ENCODE measurements at places on chromosomes 1 and 21.

GRCh38 chr1:217861658-217862057, 230.5 kb downstream of the SPATA17 start:
- no peak for DNase-seq

GRCh38 chr1:154747740-154748404, 122.2 kb downstream of the KCNN3 start:
- peak; percentile 63 for DNase-seq

DNA sequence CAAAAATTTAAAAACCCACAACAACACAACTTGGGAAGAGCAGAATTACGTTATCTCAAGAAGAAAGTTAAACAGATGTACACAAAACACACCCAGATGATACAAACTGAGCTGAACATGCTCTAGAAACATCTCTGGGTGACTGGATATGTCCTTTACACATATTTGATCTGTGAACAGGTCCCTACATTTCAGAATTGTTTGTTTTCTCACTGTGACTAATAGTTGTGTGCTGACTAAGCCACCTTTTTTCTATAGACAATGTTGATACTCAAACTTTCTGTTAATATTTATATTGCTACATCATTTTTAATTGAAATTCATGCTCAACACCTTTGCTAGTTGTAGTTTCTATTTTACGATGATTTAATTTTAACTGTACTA, 1.0 kb upstream of the F11R start:
- no peak for DNase-seq

DNA sequence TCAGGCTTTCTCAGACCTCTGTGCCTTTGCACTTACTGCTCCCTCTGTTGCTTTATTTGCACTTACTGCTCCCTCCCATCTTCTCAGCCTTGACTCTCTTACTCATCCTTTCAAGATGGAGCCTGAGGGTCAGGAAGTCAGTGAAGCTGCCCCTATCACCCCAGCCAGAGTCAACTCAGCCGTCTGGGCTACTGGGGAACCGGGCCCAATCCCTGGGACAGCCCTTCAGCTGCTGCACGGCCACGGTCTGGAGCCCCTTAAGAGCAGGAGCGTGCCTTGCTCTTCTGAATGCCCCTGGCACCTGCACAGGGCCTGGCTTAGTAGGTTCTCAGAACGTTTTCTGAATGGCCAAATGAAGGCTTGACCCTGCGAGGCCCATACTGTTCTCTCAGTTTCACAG, 244.4 kb downstream of the FOXD2 start:
- DNase-seq, result no peak

DNA sequence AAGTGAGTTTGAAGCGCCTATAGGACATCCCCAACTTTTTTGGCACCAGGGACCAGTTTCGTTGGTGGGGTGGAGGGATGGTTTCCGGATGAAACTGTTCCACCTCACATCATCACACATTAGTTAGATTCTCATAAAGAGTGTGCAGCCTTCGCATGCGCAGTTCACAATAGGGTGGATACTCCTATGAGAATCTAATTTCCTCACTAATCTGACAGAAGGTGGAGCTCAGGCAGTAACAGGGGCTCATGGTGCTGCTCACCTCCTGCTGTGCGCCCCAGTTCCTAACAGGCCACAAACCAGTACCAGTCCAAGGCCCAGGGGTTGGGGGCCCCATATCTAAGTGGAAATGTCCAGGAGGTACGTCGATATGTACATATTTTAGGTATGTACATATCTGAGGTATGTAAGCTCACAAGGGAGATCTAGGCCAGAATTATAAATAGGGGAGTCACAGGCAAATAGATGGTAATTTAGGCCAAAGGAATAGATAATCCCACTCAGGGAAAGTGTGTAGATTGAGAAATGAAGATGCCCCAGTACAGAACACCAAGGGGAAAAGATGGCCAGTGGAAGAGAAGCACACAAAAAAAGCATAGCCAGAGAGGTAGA, 27.5 kb upstream of the RASAL2 start:
- DNase-seq, result no peak

DNA sequence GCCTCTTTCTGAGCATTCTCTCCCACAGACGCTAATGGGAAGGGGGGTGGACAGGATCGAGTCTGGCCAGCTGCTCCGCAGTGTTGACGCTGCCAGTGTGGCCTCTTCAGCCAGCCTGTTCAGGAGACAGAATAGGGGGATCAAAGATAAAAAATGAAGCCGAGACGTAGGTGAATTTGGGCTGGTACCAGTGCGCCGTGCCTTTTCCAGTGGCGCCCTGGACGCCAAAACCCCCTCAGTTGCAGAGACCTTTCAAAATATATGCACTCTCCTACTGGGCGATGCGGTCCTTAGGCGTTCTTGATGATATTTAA, 1.1 kb downstream of the TTC3 start:
- DNase-seq, result no peak

DNA sequence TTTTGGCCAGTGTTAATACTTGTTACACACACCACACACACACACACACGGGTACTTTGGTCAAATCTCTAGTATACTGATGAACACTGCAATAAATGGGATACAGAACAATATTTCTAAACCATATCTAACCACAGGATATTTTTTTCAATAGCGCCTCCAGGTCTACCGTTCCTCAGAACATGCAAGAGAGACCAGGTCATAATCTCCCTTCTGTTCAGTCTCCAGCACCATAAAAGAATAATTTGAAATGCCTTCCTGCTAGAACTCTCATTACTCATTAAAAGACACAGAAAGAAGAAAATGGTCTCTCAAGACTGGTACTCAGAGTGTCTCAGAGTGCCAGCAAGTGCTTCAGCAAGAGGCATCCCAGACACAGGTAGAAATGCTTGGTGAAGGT, 11.5 kb upstream of the SLC44A3 start:
- DNase-seq, result no peak

DNA sequence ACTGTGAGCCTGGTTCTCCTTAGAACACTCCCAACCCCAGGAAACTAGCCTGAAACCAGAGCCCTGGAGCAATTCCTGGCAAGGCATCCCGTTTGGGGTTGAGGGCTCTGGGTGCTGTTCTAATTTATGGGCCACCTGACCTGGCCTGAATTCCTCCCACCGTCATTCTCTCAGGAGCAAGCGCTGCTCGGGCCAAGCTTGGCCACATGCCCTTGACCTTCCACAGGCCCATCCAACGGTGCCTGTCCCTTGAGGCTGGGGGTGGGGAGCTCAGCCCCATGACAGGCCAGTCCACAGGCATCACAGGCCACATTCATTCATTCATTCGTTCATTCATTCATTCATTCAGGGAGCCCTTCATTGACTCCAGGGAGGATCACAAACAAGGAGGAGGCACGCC, 5.3 kb downstream of the PADI2 start:
- no peak for DNase-seq

GRCh38 chr1:37090671-37091070, 56.4 kb upstream of the GRIK3 start:
- no peak for DNase-seq

DNA sequence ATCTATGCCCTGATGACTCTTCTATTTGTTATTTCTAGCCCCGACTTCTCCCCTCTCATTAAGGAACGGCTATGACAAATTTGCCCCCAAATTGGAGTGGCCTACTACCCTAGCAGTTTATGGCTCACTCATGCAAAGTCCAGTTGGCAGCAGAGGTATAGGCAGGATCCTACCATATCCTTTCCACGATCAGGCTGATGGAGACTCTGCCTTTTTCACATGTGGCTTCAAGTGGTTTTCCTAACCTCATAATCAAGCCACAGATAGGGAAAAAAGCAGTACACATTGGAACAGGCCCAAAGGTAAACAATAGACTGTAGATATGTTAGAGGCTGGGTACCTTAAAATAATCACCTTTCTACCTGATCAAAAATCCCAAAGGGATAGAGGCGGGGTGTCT, 292.5 kb downstream of the NCAM2 start:
- DNase-seq, result no peak

GRCh38 chr1:178651742-178652141, 73.3 kb upstream of the RALGPS2 start:
- DNase-seq, result no peak

GRCh38 chr1:228045405-228045804, 37.1 kb upstream of the ARF1 start:
- no peak for DNase-seq

GRCh38 chr1:234691567-234691966, 81.6 kb upstream of the IRF2BP2 start:
- peak; percentile 43 for DNase-seq

- no peak for DNase-seq
Observed at GRCh38 chr1:117301901-117302300, 65.3 kb upstream of the MAN1A2 start.

DNA sequence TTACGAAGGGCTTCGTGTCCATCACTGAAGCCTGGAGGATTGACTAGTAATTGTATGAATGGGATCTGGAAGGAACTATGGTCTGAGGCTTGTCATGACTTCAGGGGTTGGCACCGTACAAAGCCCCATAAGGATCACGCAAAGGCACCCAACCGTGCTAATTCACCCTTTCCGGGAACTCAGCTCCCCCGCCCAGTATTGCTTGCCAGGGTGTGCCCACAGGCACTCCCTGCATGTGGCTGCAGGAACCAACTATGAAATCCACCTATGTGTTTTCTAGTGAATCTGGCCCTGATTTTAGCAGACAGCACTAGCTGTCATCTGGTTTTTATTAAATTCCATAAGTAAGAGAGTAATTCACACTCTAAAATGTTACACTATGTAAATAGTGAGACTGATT, 139.2 kb downstream of the TM2D1 start:
- DNase-seq, result peak; percentile 38

DNA sequence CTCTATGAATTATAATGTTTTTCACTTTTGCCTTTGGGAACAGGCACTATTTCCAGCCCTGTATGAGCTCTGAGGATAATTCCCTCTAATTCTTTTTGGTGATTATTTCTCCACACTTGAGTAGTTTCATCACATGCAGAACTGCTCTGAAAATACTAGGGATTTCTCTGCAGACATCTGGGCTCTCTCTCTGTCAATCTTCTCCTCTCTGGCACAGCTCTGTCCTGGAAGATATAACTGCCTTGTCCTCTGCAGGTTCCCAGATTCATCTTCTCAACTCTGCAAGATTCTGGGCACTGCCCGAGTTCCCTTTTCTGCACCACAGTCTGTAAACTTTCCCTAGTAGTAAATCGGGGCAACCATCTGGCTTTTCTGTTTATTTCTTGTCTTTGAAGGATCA, 131.3 kb upstream of the FMN2 start:
- DNase-seq, result no peak

GRCh38 chr1:98842241-98842640, 162.4 kb downstream of the PLPPR5 start:
- DNase-seq, result no peak

DNA sequence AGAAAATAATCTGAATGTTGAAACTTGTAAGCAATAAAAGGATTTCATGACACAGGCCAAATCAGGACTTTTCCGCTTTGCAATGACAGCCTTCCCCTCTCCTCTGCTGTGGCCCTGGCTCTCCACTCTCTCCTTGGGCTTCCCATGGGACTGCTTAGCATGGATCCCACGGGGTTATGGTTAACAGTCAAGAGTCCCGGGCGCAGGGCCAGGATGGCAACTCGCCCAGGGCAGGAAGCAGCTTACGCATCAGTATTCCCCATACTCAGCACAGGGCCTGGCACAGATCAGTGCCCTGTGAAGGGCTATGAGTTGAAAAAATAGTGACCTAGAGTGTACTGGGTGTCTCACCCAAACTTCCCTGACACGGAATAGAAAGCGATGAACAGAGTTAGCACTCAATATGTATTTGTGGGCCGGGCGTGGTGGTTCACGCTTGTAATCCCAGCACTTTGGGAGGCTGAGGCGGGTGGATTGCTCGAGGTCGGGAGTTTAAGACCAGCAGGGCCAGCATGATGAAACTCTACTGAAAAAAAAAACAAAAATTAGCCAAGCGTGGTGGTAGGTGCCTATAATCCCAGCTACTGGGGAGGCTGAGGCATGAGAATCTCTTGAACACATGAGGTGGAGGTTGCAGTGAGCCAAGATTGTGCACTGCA, 29.1 kb upstream of the GRHL3 start:
- peak; percentile 94 for DNase-seq

GRCh38 chr1:213244664-213245091, 193.6 kb downstream of the RPS6KC1 start:
- peak; percentile 63 for DNase-seq

DNA sequence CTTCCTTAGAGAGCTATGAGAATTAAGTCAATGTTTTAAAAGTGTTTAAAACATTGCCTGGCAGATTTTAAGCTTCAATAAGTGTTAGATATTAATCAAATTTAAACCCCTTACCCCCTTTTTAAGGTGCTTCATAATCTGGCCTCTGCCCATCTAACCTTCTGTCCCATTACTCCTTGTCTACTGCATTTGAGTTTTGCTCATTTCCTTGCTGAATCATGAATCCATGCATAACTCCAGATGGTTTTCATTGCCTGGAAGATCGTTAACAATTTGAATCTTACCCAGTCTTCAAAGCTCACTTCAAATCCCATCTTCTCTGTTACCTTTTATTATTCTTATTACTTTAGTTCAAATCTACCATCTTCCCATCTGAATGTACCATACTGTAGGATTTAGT, 4.6 kb downstream of the HJV start:
- DNase-seq, result peak; percentile 43

GRCh38 chr1:117070124-117070523, 10.0 kb downstream of the TTF2 start:
- peak; percentile 32 for DNase-seq

DNA sequence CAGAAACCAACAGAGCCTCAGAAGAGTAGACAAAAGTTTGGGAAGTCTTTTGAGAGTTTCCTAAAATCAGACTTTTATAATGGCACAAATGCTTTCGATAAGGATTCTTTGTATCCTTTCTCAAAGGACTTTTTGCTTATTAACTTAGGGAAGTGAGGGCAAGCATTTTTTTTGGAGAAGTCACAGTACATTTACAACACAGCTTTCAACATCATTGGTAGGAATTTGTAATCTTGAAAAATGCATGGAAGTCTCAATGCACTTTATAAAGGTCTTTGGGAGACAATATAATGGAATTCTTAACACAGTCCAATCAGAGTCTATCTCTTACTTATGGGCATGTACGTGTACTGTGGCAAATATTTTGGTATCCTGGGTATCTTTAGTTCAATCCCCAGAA, 325.8 kb upstream of the NR5A2 start:
- DNase-seq, result peak; percentile 64

GRCh38 chr1:147748676-147749350, 11.6 kb downstream of the GJA5 start:
- DNase-seq, result no peak

Data from AG10803 (cell line).